ENCODE measurements at places on chromosomes 1 and 21.

GRCh38 chr1:47765742-47766485 is 231.3 kb downstream of the TRABD2B start:
- DNase-seq, result no peak

GRCh38 chr1:104932949-104933679 is 1183.4 kb downstream of the AMY1C start:
- DNase-seq, result no peak

DNA sequence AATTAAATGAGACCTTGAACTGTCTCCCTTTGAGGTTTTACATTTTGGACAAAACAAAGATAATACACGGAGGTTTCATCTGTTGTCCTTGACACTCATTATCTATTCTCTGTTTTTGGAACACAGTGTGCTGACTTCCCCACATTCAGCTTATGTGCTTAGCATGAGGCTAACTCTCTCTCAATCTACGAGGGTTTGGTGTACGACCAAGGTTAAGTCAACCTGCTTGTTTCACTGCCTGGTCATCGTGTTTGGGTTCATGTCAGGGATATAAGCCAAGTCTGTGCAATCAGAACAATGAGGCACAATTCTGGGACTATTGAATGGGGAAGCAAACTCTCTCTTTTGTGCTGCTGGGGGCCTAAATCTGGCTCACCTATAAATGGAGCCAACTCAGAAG is 328.5 kb upstream of the USP25 start:
- DNase-seq, result no peak

GRCh38 chr1:223114871-223115270 is 28.2 kb downstream of the TLR5 start:
- no peak for DNase-seq

GRCh38 chr21:32131164-32131563 is 147.7 kb downstream of the MIS18A start:
- no peak for DNase-seq

DNA sequence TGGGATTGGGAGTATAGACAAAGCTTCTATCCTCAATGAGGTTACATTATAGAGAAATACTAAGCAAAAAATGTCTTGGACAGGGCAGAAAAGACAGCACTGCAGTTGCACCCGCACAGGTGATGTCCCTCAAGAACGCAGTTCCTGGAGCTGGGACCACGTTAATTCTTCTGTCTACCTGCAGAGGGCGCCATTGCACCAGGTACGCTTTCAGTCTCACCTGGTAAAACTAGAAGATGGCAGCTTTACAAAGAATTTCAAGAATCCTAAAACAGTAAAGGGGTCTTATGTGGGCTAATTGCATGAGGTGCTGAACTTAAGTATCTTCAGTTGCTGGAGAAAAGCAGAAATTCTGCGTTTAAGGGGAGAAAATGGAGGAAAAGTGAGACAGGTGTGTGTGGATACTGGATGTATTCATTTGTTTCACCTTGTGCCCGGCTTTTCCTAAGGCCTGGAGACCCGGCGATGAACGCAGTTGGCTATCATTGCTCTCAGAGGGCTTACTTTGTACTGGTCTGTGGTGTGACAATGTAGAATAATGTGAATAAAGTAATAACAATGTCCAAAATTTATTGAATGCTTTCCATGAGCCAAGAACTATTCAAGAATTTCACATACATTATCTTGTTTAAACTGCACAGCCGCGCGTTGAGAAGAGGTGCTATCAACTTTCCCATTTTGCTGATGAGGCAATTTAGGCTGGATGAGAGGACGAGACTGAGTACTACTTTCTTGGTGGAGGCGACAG is 276.3 kb upstream of the GREM2 start:
- peak; percentile 82 for DNase-seq

- no peak for DNase-seq
Observed at GRCh38 chr1:184597650-184598357, 156.9 kb downstream of the EDEM3 start.
